Cardiac fibroblast (primary cell): ENCODE measurements at places on chromosomes 1 and 21.

GRCh38 chr1:204350312-204350711, 9.4 kb downstream of the PLEKHA6 start:
- DNase-seq, result no peak

DNA sequence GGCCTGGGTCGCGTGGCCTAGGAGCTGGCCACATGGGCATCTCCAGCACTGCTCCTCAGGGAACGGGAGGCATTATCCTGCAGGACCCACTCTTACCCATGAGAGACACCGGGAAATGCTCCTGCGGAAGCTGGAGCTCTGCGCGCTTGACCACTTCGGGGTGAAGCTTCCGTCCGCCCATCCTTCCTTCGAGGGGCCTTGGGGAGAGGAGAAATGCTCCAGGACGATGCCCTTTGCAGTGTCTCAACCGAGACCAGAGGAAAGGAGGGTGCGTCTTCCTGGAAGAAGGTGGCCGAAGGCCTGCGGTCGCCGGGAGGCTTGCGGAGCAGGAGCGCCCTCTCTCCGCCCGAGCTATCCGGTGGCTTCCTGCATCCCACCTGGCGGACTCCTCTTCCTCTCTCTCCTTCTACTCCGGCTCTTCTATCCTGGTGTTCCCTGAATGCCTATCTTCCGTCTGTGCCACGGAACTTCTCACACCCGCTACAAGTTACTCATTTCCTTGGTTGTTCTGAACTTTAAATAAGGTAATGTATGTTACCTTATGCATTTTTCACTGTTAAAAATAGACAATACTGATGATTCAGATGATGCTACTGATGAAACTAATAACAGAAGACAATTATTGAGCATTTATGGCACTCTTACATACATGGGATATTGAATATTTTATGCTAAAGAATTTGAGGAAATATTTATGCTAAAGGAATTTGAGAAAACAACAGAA, 91.4 kb downstream of the PRKAB2 start:
- DNase-seq, result no peak

GRCh38 chr1:231376875-231377549, 38.9 kb downstream of the SPRTN start:
- DNase-seq, result no peak

DNA sequence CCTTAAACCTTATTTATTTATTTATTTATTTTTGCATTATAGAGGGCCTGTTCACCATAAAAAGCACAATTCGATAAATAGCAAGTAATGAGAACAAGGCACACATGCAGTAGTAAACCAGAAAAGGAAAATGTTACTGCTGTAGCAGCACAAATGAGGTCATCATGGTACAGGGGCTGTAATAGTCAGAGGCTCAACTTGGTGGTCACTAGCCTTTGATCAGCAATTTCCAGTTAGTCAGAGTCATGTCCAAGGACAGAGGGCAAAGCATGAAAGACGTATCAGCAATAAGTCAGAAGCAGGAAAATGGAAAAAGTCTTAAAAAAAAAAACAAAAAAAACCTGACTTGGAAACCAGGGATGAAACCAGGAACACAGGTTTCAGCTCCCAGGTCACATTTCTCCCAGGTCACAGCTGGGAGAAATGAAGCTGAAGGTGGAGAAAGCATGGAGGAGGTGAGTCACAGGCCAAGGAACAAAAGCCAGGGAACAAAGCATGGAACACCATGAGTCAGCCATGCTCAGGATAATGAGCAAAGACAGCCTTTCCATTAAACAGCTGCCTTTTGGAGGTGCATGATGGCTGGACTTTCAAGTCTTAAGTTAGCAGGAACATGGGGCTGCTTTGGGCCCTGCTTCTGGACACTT, 556.3 kb downstream of the LTN1 start:
- DNase-seq, result peak; percentile 49

GRCh38 chr1:170415710-170416372, 116.1 kb upstream of the GORAB start:
- DNase-seq, result peak; percentile 59
